WTC11 (cell line): ENCODE measurements at places on chromosomes 11 and 22.

DNA sequence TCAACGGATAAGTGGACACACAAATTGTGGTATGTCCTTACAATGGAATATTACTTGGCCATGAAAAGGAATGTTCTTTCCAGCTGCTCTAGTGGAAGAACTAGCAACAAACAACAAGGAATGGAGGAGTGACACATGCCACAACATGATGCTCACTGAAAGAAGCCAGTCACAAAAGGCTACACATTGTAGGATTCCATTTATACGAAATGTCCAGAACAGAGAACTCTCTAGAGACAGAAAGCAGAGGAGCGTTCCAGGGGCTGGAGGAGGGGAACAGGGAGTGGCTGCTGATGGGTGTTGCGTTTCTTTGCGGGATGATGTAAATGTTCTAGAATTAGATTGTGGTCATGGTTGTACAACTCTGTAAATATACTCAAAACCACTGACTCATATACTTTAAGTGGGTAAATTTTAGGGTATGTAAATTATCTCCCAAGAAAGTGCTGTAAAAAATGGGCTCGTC, 32.4 kb upstream of the PDGFB start:
- DNase-seq, result no peak

GRCh38 chr11:111707039-111707690, 59.0 kb downstream of the PPP2R1B start:
- DNase-seq, result no peak

DNA sequence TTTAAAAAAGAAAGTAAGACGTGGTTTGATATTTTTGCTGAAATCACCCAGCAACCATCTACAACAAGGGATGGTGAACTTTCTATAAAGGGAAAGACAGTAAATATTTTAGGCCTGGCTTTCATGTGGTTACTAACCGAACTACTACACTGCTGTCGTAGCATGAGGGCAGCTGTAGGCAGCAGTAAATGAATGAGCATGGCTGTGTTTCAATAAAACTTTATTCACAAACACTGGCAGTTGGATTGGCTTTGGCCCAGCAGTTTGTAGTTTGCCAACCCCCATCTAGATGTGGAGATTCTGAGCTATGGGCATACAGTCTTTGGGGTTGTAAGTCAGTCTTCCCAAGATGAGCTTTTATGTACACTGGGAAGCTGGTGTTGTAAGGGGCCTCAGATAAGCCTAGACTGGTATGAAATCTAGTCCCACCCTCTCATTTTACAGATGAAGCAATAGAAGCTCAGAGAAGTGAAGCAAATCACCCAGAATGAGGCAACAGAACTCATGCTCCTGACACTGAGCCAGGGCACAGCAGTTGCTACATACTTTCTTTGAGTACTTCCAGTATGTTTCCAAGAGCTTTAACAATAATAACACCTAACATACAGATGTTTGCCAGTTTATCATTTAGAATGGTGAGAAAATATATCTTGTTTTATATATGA, 204.4 kb downstream of the ADAMTS15 start:
- no peak for DNase-seq

DNA sequence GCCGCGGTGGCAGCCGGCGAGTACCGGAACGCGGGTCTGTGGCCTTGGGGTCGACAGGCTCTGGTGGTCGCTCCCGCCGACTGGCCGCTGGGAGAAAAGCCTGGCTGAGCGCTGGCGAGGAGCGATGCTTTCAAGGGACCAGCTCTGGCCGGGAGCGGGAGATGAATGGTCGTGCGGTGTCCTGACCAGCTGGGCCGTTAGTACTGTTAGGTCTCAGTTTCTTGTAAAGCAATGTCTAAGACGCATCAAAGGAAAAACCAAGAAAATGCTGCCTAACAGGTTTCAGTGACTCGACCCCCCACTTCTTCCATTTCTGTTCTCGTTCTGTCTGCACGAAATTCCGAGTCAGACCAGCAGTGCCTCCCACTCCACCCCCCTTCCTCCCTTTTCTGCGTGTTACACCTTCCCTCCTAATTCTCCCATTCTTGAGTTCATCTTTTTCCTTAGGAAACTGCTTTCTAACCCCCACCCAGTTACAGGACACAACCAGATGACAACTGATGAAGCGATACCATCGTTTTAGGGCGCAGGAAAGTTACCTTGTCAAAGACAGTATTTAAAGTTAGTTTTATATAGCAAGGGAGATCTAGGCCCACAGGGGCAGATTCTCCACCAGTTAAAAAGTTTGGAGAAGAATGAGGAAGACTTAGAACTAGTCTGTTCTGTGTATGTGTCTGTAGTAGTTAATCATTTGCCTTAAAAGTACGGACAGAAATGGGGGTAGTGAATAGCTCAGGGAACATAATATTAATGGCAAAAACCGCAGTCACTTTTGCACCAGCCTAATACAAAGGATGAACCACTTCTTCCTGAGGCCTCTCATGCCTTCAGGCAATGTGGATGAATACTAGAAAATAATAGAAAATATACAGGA, 1.0 kb downstream of the CUL5 start:
- no peak for DNase-seq

GRCh38 chr11:103807806-103808205, 228.6 kb upstream of the DDI1 start:
- DNase-seq, result no peak

GRCh38 chr11:67401495-67402191, at the start of gene PPP1CA:
PPP1CA (minus strand) TSS chr11:67401858; CDS start chr11:67401782, 76 bp downstream.
- peak; percentile 88 for DNase-seq

DNA sequence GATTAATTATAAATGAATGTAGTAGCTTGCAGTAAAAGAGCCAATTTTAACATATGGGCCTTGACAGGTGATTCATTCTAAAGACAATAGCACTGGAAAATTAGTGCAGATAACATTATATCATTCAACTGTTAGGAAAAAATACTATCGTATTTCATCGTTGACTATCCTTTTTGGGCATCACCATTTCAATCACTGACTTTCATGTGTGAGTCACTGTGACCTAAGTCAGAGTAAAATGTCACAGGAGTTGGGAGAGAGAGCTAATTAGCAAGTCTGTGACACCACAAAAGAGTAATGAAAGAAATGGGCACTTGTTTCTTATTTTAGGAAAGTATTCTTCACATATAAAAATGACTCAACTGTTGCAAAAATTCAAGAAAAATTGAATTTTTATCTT, 253.8 kb upstream of the CNTN5 start:
- DNase-seq, result no peak

DNA sequence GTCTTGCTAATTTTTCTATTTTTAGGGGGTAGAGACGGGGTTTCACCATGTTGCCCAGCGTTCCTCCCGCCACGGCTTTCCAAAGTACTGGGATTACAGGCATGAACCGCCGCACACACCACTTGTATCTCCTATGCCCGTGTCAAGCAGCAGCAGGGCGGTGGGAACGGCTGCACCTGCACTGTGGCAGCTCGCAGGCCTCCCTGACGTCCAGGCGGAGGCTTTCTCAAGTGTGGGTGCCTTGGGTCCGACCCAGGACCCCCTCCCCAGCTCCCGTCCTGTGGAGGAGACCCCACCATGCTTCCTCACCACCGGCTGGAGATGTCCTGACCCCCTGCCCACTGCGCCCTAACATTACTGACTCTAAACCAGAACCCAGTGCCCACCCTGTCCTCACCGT, 25.7 kb downstream of the TSPAN4 start:
- DNase-seq, result no peak

DNA sequence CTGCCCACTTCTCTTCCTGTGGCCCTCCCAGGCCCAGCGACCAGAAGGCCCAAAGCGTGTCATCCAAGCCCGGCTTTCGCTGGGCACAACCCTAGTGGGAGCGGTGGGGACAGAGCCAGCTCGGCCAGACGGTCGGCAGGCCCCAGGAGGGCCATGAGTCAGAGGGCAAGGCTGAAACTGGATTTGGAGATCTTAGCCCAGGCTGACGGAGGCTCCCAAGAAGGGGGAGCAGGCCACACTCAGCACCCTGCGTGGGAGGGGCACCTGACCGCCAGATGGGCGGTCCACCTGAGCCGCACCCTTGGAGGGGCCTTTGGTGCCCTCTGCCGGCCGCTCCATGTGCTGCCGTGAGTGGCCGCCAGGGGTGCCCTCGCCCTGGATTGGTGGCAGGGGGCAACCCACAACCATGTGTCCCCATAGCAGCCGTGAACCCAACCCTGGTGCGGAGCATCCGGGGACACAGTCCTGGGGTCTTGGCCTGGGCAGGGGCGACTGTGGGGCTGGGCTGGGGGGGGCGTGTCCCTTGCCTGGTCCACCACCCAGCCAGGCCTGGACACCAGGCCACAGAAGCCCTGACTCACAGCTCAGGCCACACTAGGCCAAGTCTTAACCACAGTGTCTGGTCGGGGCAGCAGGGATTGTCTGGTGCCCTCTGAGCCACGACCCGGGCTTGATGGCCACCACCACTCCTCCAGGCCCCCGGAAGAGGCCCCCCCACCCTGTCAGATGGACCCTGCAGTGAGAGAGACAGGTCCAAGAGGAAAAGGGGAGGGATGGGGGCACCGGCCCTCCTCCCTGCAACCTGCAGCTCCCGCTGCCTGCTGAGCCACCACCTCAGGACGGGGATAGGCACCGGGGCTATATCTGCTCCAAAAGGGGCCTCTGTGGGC, 19.2 kb upstream of the TALDO1 start:
- peak; percentile 92 for DNase-seq

DNA sequence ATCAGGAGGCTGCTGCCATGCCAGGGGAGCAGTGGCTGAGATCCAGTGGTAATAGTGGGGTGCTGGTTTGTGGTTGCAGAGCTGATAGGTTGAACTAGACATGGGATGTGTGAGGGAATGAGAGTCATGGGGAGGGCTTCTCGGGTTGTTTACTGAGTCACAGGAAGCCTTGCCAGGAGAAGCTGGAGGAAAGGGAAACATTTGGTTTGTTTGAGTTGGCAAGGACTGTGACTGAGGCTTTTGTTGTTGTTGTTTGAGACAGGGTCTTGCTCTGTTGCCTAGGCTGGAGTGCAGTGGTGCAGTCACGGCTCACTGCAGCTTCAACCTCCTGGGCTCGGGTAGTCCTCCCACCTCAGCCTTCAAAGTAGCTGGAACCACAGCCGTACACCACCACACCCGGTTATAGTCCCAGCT, 49.3 kb downstream of the CABIN1 start:
- DNase-seq, result no peak

DNA sequence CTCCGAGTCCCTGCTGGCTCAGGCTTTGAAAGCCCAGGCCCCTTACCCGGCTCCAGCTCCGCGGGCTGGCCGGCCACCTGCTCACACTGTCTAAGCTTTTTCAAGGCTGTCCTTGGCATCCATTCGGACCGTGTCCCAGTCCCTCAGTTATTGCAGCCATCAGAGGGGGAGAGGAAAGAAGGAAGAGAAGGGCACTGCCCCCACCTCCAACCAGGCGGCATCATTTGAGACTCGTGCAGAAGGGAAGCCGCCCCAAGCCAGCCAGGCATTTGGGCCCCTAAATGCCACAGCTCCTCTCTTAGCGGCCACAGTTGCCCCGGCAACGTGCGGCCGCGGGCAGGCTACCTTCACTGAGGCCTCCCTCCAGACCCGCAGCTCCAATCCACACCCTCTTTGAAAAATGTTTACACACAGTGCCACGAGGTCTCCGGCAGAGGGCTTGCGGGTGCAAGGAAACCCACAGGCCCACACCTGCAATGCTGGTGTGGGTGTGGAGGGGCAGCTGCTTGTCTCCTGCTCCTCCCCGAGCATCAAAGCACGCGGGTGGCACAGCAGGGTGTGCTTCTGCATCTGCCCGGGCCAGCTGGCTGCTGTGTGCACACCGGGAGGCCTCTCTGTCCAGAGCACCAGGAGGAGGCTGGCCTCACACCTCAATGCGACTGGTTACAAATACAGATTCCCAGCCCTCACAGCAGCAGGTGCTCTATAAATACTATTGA, 124.4 kb downstream of the CTTN start:
- DNase-seq, result no peak

GRCh38 chr22:35258191-35258988, 1.1 kb downstream of the HMGXB4 start:
- peak; percentile 34 for DNase-seq

DNA sequence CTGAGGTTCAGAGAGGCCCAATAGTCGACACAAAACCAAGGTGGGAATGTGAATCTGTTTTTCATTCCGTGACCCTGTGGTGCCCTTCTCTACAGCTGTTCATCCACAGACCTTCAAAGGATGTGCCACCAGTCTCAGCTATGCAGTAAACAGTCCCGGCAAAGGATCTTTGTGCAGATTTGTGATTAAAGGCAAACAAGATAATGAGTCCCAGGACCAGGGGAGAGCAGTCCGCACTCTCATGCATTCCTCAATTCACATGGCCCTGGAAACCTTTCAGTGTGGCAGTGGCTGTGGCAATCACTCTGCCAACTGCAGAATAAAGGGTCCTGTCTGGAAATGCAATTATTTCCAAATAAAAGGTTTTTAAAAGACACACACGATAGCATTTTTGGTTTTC, 418.6 kb downstream of the TENM4 start:
- DNase-seq, result no peak

GRCh38 chr22:49296561-49296960, 531.1 kb downstream of the BRD1 start:
- no peak for DNase-seq

DNA sequence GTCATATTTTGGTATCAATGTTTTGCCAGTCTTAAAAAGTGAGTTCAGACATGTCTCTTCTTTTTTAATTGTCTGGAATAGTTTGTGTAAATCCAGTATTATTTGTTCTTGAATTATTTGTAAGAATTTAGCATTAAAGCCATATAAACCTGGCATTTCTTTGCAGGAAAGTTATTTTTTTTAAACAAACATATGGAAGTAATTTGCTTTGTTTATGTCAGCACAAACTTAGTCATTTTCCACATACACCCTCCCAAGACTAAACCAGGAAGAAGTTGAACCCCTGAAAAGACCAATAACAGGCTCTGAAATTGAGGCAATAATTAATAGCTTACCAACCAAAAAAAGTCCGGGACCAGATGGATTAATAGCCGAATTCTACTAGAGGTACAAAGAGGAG, 9.1 kb upstream of the CCDC81 start:
- DNase-seq, result no peak

- DNase-seq, result no peak
These were observed 118.7 kb upstream of the B3GAT1 start for GRCh38 chr11:134530636-134531326.

- DNase-seq, result no peak
These were observed 12.8 kb downstream of the SCYL1 start for GRCh38 chr11:65537620-65538231.

- DNase-seq, result no peak
These were observed 23.2 kb downstream of the AMOTL1 start for GRCh38 chr11:94791216-94791889.

- no peak for DNase-seq
These were observed 26.9 kb downstream of the ARFGAP2 start for GRCh38 chr11:47149782-47150181.

GRCh38 chr11:67280788-67281551, 8.1 kb upstream of the ANKRD13D start:
- DNase-seq, result no peak

GRCh38 chr11:103862094-103862801, 174.2 kb upstream of the DDI1 start:
- no peak for DNase-seq

- no peak for DNase-seq
These were observed 56.8 kb downstream of the GUCY1A2 start for GRCh38 chr11:106961518-106961917.

DNA sequence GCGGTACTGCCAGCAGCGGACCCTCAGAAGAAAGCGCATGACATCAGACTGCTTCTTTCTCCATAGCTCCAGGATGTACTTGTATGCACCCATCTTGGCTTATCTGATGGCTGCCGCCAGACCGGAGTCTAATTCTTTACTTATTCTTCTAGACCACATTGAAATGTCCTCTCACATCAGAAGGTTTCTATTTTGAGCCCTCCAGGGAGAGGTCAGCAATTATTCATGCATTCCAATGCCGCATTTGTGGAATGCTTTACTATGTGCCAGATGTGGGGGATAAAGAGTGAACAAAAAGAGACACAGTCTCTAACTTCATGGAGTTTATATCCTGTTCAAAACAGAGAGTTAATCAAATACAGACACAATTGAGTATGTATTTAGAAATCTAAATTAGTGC, 230.1 kb downstream of the MIAT start:
- no peak for DNase-seq
